ENCODE measurements at places on chromosomes 2 and 18.

- DNase-seq, result no peak
These were observed 244.7 kb upstream of the HS6ST1 start for GRCh38 chr2:128563348-128563687.

- no peak for DNase-seq
These were observed 87.1 kb downstream of the CDH20 start for GRCh38 chr18:61420218-61420885.

DNA sequence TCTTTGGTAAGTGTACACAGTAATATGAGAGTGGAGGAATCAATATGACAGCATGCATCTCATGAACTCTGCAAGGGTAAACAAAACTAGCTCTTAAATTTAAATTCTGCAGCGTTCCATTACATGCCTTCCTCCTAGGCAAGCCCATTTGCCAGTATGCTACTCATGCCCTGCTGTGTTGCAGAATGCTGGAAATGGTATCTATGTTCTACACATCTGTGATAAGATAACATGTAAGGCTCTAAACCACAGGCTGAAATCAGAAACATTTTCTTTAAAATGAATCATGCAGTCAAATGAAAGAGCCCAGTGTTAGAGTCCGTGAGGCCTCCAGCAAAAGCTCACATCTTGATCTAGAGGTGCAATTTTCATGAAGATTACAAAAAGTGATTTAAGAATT, 112.8 kb upstream of the FN1 start:
- no peak for DNase-seq

- DNase-seq, result no peak
These were observed 2.0 kb downstream of the DLX1 start for GRCh38 chr2:172087207-172087779.

DNA sequence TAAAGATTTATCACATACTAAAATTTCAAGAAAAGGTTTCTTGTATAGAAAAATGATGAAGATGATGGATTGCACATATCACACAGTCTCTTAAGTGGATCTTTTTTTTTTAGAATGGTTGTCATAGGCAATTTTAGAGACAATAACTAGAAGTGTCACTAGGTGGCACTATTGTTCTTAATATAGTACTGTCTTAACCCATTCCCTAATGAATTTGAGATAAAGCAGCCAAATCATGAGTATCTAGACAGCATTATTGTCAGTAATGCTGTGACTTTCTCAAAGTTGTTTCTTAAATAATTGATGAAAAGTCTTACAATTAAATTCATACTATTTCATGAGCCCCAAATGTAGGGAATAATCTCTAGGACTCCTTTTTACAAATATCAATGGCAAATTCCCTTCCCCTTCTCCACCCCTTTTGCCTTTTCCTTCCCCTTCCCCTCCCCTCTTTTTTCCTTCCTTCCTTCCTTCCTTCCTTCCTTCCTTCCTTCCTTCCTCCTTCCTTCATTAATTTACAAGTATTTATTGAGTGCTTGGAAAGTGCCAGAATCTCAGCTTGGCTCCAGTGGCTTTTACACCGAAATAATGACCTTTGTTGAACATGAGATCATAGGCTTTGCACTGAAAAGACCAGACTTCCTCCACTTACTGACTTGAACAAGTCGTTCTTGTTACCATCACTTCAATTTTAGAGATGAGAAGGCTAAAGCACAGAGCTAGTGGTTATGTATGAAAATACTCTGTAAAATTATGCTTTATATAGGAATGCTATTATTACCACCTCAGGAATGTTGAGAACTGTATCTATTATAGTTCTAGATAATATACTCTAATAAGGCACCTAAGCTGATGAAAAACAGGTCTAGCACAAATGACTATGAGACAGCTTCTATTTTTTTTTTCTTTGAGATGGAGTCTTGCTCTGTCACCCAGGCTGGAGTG, 19.8 kb downstream of the MYL12B start:
- DNase-seq, result no peak

DNA sequence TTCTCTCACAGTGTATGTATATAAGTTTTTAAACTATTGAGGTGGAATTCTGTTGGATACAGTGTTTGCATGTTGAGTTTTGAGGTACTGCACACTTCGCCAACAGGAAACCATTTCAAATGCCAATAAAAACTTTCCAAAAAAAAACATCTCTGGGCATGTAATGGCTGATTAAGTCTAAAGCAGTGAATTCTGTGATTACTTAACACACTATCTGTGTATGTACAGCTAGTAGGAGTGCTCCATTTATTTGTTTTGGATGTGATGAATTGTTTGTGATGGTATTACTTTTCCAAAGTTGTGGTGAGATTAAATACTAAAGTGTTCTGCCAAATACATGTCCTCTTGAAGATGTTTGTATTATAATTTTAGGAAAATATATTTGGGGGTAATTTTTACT, 31.1 kb downstream of the MMADHC start:
- DNase-seq, result no peak

- no peak for DNase-seq
These were observed 25.0 kb upstream of the TMBIM1 start for GRCh38 chr2:218317303-218317630.

DNA sequence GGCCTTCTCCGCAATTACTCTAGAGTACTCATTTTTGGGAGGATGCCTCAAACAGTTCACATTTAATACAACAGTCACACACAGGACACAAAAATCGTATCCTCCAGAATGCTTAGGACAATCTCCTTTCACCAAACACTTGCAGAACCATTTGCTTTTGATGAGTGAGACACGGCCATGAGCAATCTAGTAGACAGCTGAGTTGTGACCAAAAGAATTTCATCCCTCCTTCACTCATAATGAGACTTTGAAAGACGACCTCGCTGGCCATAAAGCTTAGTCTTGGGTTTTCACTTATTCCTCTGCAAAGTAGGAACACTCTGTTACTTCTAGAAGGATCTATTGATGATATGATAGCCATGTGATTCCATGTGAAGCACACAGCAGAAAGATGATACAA, 87.5 kb upstream of the SLC35G4 start:
- no peak for DNase-seq

DNA sequence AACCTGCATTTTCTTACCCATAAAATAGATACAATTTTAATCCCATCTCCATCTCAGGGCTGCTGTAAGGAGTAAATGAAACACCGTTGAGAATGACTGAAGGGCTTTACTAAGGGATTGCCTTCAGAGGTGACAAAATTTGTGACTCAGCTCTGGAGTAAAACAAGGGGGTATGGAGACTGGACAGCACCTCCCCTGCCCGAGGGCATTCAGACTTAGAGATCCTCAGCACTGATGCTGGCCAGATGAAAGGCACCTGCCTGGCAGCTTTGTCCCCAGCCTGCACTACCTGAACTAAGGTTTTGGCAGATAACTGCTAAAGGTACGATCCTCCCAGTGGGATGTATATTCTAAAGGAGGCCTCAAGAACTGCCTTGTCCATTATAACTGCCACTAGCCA, 105.9 kb upstream of the STPG4 start:
- DNase-seq, result no peak

DNA sequence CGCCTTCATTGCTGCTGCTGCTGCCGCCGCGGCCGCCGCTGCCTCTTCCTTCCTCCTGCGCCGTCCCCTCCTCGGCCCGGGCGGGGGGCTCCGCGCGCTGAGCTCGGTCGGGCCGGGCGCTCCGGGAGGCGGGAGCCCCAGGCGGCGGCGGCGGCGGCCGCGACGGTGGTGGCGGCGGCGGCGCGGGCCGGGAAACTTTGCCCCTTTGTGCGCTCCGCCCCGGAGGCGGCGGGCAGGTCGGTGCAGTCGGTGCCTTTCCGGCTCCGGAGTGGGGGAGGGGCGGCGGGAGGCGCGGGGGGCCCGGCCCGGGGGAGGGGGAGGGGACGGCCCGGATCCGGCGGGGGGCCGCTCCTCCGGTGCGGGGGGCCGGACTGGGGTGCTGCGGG, 205 bp downstream of the TET3 start:
- DNase-seq, result peak; percentile 43

DNA sequence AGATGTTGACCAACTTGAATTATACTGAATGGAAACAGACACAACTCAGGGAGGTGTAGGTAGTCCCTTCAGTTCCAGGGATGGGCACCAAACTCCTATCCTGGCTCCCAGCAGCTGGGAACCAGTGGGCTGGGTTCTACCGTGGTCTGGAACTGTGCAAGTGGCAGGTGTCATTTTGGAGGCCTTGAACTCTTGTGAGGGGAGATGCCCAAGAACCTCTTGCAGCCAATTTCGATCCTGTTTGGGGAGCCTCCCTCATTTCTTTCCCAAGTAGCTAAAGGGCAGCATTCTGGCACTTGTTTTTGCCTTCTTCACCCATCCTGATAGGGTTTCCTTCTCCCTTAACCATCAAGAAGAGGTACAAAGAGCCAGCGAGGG, 200.2 kb downstream of the ANKRD30B start:
- DNase-seq, result no peak

GRCh38 chr2:136765256-136766072, at the start of gene THSD7B:
Gene THSD7B, plus strand, starts transcription at chr2:136765545. Its CDS starts 116,634 bp downstream, at chr2:136882179.
- no peak for DNase-seq

DNA sequence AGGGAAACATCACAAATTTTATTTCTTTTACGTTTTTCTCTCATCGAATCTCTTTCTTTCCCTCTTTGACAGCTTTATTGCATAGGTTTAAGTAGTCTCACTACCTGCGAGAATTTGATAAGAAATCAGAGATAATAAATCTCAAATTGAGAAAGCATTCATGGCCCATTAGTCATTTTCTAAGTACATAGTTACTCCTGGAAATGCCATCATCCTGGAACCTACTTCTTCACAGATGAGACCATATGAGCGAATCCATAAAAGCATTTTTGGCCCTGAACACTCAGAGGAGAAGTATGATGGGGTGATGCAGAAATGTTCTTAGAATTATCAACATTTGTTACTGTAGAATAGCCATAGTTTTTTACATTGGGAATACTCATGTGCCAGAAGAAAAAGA, 138.0 kb upstream of the ARHGAP28 start:
- DNase-seq, result no peak

DNA sequence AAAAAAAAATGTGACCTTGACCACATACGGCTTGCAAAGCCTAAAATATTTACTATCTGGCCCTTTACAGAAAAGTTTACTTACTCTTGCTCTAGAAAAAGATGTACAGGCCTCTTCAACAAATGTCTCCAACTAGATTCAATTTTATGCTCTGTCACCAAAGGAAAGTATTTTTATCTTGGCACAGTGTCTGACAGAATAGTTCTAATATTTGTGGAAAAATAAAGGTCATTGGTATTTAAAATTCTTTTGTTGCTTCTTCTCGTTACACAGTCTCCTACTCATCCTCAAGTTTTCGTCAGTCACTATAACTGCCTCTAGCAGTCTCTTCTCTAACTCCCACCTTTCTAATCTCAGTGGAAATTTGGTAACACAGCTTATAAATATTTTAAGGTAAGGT, 1.4 kb downstream of the RBKS start:
- no peak for DNase-seq

DNA sequence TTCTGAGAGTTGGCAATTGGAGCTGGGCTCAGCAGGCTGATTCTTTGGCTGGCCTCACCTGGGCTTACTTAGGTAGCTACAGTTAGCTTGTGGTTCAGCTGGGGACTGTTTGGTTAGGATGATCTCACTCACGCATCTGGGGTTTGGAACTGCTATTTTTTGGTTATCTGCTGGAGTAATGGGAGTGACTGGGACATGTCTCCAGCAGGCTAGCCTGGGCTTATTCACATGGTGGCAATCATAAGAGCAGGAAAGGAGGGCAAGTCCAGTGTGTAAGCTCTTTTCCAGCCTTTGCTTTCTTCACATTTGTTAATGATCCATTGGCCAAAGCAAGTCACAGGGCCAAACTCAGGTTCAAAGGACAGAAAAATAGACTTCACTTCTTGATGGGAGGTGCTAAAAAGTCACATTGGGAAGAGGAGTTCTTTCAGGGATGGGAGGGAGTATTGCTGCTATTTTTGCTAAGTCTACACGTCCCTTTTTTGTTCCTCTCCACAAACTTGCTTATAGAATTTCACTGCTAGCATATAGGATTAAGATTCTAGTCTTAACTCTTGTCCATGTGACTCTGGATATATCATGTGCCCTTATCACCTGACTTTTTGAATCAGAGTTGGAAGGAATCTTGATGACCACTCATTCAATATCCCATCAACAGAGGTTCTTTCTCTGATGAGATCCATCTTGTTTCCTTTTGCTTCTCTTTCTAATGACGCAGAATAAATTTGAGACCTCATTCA, 174.0 kb downstream of the ZFP36L2 start:
- DNase-seq, result no peak

DNA sequence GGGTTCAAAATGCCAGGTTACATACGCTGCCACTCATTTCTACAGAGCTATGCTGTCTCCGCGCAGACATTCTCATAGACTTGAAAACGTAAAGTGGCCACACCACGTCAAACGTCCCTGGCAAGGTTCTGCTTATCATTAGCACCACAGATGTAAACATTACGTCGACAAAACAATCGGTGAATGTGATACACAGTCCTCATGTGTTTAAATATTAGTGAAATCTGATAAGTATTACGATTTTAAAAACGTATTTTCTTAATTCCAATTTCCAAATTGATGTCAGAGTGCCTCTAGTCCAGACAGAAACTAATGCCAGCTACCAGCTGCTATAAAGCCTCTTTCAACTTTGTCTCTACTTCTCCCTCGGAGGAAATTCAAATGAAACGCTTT, 1.2 kb downstream of the STK17B start:
- no peak for DNase-seq

GRCh38 chr18:7224198-7224597, 6.7 kb upstream of the LRRC30 start:
- no peak for DNase-seq

- DNase-seq, result no peak
These were observed 105.8 kb upstream of the MCFD2 start for GRCh38 chr2:47021301-47022009.

DNA sequence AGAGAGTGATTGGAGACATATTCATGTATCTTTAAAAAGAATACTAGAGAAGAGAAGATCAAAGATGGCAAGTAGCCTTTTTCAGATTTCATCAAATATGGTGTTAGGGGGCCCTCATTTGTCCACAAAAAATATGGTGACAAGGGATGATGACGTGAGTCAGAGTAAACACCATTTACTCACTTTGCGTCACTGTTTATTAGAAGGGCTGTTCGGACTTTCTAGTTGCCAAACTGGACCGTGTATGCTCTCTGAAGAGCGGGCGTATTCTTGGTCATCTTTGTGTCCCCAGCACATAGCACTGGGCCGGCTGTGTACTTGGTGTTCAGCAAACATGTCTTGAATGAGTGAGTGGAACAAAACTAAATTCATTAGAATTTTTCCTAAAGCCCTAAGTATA, 37.5 kb downstream of the TTC39C start:
- no peak for DNase-seq

GRCh38 chr2:18819566-18819965, 230.2 kb upstream of the NT5C1B start:
- DNase-seq, result no peak

GRCh38 chr2:215427585-215427984, 8.3 kb downstream of the FN1 start:
- DNase-seq, result no peak

Data from stimulated activated CD8-positive, alpha-beta memory T cell treated with anti-CD3 and anti-CD28 coated beads, Interleukin-15, amount 100 ng/mL, for 48 hours (primary cell).